BJ (cell line): ENCODE measurements at places on chromosomes 3 and 15. TPM values are rescaled to one million over a fixed set of nuclear protein-coding genes. Genes with fewer than 3 reads are reported as not detected.

Gene GRAMD1C
- polyA plus RNA-seq = 0.48 and 1.2 TPM in 2 replicates

DNA sequence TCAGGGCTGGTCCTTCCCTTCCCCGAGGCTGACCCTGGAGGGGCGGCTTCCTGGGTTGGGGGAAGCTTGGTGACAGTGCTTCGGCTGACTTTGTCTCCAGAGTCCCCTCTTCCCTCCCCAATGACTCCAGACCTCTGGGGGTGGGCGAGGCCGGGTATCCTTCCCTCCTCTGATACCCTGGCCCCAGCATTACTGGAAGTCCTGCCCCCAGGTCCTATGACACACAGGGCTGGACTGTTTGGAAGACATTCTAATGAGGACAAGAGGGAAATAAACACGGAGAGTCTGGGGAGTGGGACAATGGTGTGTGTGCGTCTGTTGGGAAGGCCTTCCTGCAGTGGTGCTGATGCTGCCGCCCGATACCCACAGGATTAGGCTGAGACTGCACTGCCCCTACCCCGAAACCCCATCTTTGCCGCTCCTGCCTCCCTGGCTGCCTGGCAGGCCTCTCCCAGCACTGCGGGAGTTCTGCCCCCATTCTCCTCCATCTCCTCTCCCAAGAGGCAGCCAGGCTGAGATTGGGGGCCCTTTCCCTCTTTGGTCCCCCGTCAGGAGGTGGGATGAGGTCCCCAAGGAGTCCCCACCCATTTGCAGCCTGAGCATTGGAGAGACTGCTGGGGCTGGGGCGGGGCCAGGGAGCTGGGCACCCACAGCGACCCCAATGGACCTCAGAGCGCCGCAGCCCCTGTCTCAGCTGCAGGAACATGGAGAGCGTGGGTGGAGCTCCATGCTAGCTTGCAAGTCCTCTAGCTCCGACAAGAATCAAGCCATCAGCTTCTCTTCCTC is 29.7 kb upstream of the FBLN2 start:
- no peak for DNase-seq

GRCh38 chr15:90868261-90868689 is at the start of gene FURIN:
FURIN (plus strand) TSS chr15:90868588; CDS start chr15:90875741, 7,153 bp downstream.
- DNase-seq = no peak

DNA sequence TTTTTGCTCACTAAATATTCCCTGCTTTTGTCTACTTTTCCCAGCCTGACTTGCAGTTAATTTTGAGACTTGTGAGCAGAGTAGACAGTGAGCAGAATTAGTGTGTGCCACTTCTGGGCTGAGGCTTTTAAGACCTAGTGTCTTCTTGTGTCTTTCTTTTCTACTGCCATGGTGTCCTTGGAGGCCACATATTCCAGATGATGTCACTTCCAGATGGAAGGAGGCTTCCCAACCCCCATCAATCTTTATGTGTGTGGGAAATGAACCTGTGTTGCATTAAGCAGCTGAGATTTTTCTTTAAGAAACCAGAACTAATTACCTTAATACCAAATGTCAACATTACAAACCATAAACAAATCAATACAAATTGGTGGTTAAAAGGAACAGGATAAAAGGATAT is 774.7 kb upstream of the ROBO1 start:
- no peak for DNase-seq

- no peak for DNase-seq
Observed at GRCh38 chr3:51679777-51680176, 8.7 kb downstream of the TEX264 start.

DNA sequence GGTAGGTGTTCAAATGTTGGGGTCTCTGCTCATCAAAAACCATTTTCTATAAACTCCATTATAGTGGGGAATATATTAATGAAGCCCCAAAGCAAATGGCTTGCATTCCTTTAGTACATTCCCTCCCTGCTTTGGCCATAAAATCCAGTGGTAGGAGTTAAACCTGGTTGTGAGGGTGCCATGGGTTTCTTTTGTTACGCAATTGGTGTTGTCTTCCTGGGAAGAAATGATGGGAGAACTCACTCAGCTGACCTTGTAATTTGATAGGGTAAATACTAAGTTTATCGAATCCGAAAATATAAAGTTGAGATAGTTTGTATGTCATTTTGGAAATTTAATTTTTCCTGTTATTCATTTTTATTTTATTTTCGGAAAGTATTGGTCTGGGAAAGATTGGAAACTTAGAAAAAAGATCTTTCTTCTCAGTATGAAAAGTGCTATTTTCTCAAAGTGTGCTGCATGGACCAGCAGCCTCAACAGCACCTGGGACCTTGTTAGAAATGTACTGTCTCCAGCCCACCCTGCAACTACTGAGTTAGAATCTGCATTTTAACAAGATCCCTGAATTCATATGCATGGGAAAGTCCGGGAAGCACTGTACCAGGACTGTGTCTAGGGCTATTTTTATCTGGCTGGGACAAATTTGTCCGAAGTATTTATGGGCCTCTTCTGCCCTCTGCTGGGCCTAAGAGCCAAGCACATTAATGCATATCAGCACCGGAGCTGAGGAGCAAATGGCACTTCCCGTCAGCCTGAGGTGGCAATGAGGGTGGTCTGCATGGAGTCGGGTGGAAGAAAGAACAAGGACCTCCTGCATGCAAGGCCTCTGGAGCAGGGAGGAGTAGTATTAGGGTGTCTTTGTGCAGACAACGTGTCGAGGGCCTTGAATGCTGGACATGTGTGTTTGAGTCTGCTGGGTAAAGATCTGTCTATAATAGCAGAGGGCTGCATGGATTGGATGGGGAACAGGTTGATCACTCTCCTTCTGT is 54.7 kb downstream of the FAM81A start:
- no peak for DNase-seq

- DNase-seq = no peak
Observed at GRCh38 chr3:51445544-51446280, 54.1 kb downstream of the DCAF1 start.
